SK-N-MC (cell line): ENCODE measurements at places on chromosomes 2 and 18.

GRCh38 chr2:233766416-233766815, 6.3 kb downstream of the UGT1A1 start:
- DNase-seq = no peak

DNA sequence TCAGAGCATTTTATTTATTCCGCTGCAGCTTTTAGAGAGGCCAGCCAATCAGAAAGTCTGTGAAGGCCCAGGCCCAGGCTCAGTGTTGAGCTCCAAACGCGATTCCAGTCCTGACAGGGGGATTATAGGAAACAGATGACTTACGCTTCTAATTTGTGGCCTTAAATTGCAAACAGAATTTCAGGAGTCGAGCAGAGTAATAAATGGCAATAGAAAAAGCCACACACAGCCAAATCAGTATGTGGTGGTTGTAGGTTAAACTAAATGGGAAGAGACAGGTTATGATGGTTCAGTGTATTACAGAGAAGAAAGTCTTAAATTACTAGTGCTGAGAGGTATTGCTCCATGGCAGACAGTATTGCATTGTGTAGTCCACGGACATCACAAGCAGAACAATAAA, 131.0 kb upstream of the ZEB2 start:
- DNase-seq = peak; percentile 86

GRCh38 chr2:228827056-228827700, 443.9 kb downstream of the PID1 start:
- DNase-seq = peak; percentile 85

- DNase-seq = no peak
These were observed 992.2 kb upstream of the PIK3C3 start for GRCh38 chr18:40962784-40963183.

DNA sequence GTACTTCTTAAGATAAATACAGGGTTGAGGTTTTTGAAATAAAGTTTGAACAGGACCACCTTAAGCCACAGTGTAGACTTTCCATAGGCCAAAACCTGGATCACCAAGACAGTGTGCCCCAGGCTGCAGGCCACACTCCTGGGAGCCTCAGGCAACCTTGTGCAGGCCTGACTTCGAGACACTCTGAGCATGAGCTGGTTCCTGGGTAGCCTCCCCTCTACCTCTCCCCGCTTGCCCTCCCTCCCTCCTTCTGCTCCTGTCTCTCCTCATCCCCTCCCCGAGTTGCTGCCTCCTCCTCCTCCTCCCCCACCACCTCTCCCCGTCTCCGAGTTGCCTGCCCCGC, 10.6 kb upstream of the PROC start:
- DNase-seq = no peak
